Pulmonary artery endothelial cell (primary cell): ENCODE measurements at places on chromosomes 13 and 19. TPM values are rescaled to one million over a fixed set of nuclear protein-coding genes. Genes with fewer than 3 reads are reported as not detected.

- DNase-seq = peak; percentile 19
Measured at GRCh38 chr13:28185256-28185655, 46.9 kb downstream of the PAN3 start.

- no peak for DNase-seq
Measured at GRCh38 chr19:35719402-35720162, 1.8 kb downstream of the KMT2B start.

RASGRP4 gene
- not detected in 2 replicates for total RNA-seq

GAMT gene
- total RNA-seq = 12.3 and 25.5 TPM in 2 replicates

NUDT19 gene
- total RNA-seq = 9.5 and 9.8 TPM in 2 replicates
